Activated CD4-positive, alpha-beta T cell treated with anti-CD3 and anti-CD28 coated beads, Interleukin-2, amount 50 U/mL, for 24 hours (primary cell): ENCODE measurements at places on chromosomes 2 and 18.

DNA sequence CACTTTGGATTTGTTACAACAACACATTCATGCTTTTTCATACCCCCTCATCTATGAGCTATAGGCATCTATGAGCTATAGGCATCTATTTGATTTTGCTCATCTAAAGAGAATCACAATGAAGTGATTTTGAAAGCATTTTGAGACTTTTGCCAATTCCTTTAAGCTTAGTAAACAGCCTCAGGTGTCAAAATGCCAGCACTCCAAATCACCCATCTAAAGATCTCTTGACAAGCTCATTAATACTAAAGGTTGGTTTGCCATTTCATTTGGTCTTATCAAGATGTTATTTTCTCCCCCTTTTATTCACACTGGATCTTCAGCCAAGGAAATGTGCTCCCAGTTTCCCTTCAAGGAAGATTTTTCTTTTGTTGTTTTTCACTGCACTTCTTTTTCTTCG is 110.7 kb upstream of the TLK1 start:
- DNase-seq: no peak

GRCh38 chr2:103594823-103595222 is 833.0 kb downstream of the TMEM182 start:
- no peak for DNase-seq

- DNase-seq: no peak
Measured at GRCh38 chr2:101150306-101151145, 656 bp downstream of the TBC1D8 start.

- no peak for DNase-seq
Measured at GRCh38 chr2:37109523-37109922, 25.2 kb downstream of the GPATCH11 start.

GRCh38 chr18:31577195-31577594 is 14.5 kb upstream of the TTR start:
- DNase-seq: no peak

GRCh38 chr18:48947560-48947959 is 3.2 kb downstream of the SMAD7 start:
- no peak for DNase-seq

GRCh38 chr2:133810559-133810958 is 242.3 kb upstream of the NCKAP5 start:
- DNase-seq: no peak
